ENCODE measurements at places on chromosomes 1 and 21. TPM values are rescaled to one million over a fixed set of nuclear protein-coding genes. Genes with fewer than 3 reads are reported as not detected.

The RHCE gene
- not detected for total RNA-seq

DNA sequence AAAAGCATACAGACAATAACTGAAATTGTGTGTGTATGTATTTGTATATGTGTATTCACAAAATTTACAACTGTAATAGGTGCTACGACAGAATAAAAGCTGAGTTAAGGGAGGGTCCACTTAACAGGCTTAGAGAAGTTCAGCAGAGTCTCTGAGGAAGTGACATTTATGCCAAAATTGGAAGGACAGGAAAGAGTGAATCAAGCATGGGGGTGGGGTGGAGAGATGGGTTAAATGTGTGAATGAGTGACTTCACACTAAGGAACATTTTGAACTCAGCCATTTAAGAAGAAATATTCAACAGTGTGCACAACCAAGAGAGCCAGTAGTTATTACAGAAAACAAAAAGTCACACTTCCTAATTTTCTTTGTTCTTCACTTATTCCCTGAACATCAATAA is 53.8 kb upstream of the RGS1 start:
- no peak overlapping the region for H3K27ac ChIP-seq
- no peak overlapping the region for H3K4me3 ChIP-seq
- no peaks in the 10 kb centered on the region for H3K4me1 ChIP-seq
- DNase-seq: no peak
- H3K27me3 ChIP-seq: no peaks in the 10 kb centered on the region

DNA sequence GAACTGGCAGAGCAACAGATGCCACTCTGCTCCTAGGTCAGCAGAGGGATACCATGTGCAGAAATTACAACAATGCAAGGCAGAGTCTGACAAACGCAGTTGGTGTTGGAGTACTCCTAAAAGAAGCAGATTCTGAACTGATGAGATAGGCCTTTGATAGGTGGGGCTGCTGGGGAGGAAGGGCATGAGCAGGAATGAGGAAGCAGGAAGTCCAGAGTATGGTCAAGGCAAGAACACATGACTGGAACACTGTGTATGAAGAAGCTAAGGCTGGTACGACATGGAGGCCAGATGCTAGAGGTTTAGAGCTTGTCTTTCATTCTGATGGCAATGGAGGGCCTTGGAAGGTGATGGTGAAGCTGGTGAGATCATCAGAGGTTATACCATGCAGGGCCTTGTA is 11.5 kb upstream of the THRAP3 start:
- DNase-seq: no peak
- no peak overlapping the region for H3K27ac ChIP-seq
- H3K27me3 ChIP-seq: no peaks in the 10 kb centered on the region
- H3K4me3 ChIP-seq: no peak overlapping the region

DNA sequence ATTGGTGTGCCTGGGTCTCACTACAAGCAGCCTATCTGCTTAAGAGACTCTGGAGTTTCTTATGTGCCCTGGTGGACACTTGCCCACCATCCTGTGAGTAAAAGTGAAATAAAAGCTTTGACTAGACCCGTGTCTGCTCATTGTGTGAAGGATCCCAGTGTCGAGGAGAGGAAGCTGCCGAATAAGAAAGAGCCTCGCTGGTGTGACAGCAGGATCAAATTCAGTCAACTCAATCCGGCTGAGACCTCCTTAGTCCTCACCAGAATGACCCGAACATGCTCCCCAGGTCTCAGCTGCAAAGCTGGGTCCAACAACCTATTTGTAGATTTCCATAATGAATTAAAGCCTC is 14.8 kb downstream of the CD2 start:
- no peaks in the 10 kb centered on the region for H3K36me3 ChIP-seq
- H3K4me3 ChIP-seq: no peak overlapping the region
- no peaks in the 10 kb centered on the region for H3K27me3 ChIP-seq
- H3K27ac ChIP-seq: peak overlapping the region; percentile 17
- no peaks in the 10 kb centered on the region for H3K4me1 ChIP-seq
